ENCODE measurements at places on chromosomes 5 and 9.
A peak's percentile ranks its signal among the peaks of the same experiment; 100 is the strongest.

DNA sequence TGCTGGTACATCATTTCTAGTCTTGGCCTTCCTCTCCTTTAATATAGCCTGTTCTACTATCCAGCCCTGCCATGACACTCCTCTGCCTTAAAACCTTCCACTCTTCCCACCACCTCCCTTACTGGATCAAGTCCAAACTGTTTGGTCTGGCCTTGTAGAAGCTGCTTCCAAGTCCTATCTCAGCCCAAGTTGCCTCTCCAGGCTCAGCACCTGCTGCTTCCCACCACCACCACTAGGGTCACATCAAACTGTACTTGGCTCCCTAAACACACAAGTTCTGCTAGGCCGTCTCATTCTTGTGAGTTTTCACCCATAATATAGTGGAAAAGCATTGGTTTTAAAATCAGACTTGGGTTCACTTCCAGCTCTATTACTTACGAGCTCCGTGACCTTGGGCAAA is 1.4 kb downstream of the NDUFA8 start:
- DNase-seq: peak; percentile 33

DNA sequence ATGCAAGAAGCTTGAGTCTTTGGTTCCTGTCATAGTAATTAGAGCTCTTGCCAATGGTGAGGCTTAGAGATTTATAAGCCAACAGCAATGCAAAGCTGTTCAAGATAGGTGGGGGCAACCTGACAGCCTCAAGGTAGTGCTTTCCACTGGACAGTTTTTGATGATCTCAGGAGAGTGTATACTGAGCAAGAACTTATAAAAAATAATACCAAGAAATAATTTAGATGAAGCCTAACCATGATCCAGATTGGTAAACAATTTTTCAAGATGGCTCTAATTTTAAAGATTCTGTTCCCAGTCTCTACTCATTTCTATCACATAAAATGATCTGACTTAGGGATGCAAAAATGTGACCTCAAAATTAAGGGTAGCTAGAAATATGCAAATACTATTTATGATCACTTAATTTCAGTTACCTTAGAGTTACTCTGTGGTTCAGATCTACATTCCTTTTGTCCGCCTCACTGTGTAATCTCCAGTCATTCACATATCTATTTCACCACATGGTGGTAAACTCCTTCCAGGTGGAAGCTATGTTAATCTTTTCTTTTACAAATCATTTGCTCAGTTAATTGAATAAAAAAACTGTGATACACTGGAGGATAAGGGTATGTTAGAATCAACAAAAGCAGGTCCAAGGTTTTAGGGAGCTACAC is 1228.0 kb upstream of the C9orf72 start:
- no peak for DNase-seq

- DNase-seq: no peak
Observed at GRCh38 chr5:41368158-41368557, 142.2 kb downstream of the PLCXD3 start.

- DNase-seq: no peak
Observed at GRCh38 chr5:76662521-76662920, 39.3 kb upstream of the F2RL2 start.

DNA sequence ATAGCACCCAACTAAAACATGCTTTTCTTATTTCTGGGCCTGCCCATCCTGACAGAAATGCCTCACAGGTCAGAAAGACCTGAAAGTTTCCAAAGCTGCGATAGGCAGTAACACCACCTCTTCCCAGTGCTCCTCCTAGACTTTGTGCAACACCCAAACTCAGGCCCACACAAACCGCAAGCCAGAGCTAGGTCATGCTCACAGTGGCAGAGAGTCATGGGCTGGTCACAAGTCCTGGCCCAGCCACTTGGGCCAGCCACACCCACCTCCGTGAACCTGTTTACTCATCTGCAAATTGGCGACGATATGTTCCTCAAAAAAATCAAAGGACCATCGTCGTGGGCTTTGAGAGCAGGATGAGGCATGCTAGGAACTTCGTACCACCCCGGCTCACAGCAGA is 44.0 kb upstream of the SLC25A51 start:
- no peak for DNase-seq
